Adrenal gland (tissue), 19 donors: ENCODE measurements at places on chromosomes 12 and 14. TPM values are rescaled to one million over a fixed set of nuclear protein-coding genes. Genes with fewer than 3 reads are reported as not detected.
A peak's percentile ranks its signal among the peaks of the same experiment; 100 is the strongest.

- DNase-seq: no peak
Measured at GRCh38 chr12:7302266-7302986, 1.4 kb upstream of the ACSM4 start.

DNA sequence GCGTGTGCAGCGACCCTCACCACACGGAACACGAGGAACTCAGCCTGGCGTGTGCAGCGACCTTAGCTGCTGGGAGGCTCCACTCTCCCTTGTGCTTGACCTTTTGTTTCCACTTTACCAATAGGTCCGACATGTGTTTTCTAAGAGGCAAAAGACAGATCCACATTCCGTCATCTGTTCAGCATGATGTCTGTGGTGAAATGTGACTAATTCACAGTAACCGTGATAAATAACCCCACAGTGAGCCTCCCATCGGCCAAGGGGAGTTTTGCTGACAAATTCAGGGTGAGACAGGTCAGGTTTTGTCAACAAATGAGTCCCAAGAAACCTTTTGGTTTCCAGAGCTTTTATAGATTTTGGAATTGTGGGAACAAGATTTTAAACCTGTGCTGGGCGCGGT is 55.9 kb downstream of the MOK start:
- no peak for DNase-seq

DNA sequence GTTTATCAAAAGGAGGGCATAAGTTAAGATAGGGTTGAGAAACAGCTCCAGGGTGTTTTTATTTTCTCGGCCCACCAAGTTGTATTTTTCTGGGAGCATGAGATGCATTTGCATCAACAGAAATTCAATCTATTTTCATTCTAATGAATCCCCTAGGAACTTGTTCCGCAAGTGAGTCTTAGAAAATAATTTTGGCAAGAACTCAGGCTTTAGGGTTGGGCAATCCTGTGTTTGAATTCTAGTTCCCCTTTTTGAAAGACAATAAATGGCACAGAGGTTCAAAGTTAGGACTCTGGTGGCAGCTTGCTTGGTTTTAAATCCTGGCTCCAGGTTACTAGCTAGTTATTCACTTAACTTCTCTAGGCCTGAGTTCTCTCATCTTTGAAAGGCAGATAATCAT is 23.7 kb downstream of the SLC5A8 start:
- no peak for DNase-seq

GRCh38 chr12:112151766-112152541 is 26.6 kb downstream of the TRAFD1 start:
- DNase-seq: peak; percentile 16

The DIO2 gene
- 1.5 TPM for total RNA-seq

DNA sequence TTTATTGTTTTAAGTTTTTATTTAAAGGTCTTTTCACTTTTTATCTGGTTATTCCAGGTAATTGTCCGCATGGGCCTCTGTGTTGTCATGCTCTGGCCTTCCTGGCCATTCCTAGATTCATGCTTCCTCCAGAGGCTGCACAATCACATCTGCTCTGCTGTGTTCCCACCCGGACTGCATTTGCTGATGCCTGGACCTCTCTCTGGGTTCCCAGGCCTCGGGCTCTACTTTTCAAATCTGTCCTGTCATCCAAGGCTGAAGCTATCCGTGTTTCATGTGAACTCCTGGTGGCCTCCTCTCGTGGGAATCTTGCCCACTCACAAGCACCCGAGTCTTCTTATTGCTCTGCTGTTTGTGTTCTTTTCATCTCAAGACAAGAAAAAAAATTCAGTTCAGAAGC is 16.1 kb upstream of the VDR start:
- no peak for DNase-seq

The NOPCHAP1 gene
- 1.4 TPM for total RNA-seq

DNA sequence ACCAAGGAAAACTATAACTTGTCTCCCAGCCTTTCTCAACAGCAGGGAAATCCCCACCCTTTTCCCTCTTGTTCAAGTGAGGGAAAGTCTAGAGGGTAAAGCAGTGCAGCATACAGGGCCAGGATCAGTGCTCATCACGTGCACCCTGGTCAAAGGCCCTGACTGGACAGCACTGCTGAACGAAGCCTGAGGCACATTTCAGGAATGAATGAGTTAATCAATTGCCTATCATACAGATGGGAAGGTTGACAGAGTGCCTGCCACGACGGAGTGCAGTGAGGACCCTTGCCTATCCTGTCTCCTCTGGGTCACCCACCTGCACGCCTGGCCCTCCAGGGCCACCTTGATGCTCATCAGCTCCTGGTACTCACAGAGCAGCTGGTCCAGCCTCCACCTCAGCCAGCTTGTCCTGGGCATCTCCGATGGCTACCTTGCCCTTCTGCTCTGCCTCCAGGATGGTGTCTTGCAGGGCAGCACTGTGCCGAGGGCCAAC is 11.7 kb upstream of the KRT73 start:
- no peak for DNase-seq

The SPX gene
- total RNA-seq: not detected

The SLCO1B1 gene
- not detected for total RNA-seq
